ENCODE measurements at places on chromosomes 7 and 10.
A peak's percentile ranks its signal among the peaks of the same experiment; 100 is the strongest.

DNA sequence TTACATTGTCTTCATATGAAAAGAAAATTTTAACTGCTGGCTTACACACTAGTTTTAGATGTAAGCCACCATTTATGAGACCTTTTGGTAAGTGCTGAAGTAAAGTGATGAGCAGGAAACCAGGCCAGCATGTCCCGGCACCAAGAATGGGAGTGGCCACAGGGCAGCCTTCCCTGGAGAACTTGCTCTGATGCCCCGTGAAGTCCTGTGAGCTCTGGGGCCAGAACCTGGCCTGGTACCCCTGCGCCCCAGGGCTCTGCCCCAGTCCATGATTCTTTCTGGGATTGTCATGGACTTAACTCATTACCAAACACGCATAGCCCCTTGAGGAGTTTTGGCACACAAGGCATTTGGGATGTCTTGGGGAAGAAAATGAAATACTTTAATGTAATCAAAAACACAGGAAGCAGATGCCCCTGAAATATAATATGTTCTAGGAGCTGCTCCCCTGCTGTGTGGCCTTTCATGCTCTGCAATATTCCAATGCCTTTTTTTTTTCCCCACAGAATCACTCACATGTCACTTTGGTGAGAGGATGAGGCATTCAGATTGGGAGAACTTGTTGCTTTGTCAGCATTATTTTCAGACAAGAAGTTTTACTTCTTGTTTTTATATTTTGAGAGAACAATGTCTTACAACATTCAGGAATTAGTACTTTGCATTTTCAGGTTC is 53.1 kb upstream of the CXCL12 start:
- DNase-seq: no peak

GRCh38 chr7:157521752-157522151 is 184.9 kb downstream of the DNAJB6 start:
- DNase-seq: no peak

DNA sequence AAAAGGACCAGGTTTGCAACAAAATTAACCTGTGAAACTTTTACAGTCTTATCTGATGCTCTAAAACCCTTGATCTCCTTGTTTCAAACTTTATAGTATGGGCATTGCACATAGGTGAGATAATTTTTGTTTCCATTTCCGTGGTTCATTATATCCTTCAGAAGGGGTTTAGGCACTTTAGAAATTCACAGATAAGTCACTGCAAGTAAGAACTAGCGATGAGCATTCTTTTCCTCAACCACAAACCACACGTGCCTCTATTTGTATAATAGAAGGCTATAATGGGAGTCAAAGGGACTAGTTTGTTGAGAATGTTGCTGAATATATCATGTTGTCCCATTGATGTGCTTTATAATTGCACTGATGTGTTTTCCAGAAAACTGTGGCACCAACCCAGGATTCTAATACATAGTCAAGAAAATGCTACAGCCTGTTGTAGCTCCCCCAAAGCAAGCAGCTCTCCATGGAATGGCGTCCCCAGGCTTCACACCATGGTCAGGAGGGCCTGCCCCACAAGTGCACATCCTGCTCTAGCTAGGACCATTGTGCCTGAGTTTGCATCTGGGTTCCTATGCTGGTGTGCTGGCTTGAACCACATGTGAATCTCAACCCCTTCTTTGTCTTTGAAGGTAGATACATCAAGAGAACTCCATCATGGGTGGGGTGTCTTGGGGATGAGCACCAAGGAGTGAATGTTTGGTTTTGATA is 14.0 kb upstream of the ATXN7L1 start:
- peak; percentile 46 for DNase-seq

DNA sequence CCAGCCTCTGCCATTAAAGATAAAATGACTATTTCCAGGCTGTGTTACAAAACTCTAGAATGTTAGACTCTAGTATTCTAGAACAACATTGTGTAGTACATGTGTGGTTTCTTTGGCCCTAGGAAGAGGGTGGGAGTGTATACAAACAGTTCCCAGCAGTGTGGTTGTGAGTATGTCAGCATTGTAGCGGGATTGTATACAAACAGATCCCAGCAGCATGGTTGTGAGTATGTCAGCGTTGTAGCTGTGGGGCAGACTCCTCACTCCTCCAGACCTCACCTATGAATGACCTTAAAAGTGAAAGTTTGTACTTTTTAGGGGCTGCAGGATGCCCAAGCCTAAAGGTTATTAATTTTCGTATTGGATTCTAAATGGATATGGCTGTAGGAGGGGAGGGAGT is 6.9 kb upstream of the ACSL5 start:
- DNase-seq: no peak

DNA sequence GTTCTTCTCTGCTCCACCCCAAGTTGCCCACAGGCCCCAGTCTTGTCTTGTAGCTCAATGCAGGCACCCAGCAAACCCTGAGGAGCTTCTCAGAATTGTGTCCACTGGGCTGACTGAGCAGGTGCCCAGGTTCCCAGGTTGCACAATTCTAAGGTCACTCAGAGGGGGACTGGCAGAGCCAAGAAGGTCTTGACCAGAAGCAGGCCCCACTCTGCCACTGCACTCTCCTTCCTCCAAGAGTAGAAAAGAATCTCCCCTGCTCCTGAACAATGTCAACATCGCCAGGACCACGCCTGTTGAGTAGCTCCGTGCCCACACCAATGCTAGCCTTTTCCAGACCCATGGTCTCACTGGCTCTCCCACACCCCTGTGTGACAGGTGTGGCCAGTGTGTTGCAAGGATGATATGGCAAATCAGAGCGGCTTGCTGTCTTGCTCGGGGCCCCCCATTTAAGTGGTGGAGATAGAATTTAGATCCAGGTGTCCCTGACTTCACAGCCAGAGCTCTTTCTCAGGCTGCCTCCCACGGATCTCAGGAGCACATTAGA is 577 bp downstream of the LRRC18 start:
- no peak for DNase-seq

DNA sequence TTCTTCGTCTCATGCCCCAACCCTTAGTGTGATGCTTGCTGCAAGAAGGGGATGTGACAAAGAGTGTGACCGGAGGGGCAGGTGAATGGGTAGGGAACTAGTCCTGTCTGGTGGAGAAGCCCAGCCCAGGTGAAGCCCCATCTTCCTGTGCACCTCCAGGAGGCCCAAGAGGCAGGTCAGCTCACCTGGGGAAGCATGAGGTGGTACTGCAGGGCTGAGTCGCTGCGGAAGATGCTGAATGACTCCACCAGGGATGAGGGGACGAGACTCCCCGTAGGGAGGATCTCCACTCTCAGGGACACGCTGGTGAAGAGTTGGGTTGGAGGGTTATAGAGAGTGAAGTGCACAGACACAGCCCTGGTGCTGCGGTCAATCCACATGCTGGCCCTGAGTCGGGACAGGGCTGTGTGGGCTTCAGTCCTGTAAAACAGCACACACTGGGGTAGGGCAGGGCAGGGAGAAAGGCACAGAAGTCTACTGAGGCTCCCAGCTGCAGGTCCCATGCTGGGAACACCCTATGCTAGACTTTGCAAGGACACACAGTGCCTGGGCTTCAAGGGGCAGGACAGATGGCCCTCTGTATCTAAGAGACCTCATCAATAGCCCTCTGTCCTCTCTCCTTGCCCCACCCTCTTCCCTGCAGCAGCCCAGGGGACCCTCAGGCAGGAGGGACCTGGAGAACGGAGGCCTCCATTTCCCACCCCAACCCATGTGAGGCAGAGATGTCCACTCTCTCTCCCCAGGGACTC is 136.5 kb downstream of the PKD1L1 start:
- no peak for DNase-seq

DNA sequence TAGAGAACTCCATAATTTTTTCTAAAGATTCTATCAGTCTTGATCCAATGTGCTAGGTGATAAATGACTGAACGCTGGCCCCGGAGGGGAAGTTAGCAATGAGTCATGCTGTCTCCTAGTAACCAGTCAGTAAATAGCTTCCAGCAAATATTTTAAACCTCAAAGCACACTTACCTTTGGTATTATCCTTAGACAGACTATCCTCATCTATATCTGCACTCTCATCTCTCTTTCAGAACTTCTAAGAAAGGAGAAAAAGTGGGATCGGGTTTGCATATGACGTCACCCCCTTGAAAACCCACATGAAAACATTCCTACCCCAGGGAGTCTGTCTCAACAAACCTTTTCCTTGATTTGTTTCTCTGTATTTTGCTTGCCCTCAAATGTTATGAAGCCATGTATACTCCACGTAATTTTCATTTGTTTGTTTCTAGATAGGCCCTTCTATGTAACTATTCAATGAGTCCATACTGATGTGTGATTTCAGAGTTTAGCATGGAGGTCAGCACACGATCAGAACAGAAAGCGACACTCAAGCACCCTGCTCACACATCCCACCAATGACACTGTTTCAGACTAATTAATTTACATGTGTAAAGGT is 174.9 kb upstream of the NRP1 start:
- DNase-seq: peak; percentile 93

Measured in A172 (cell line).